ENCODE measurements at places on chromosomes 12 and 14.
A peak's percentile ranks its signal among the peaks of the same experiment; 100 is the strongest.

DNA sequence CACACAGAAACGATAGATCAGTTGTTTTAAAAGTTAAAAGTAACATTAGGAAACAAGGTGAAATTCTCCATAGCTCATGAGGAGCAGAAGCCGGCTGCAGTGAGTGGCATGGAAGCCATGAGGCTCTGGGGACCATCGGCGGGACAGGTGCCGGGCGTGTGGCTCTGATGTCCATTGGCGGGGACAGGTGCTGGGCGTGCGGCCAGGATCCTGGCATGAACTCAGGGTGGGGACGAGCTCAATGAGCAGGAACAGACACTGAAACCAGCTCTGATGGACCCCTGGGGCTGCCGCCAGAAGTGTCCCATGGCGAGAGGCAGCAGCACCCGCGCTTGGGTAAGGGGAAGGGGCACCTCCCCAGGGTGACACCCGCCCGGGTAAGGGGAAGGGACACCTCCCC, 75.1 kb downstream of the NOC4L start:
- no peaks in the 10 kb centered on the region for H3K4me1 ChIP-seq
- no peak overlapping the region for H3K27ac ChIP-seq
- H3K27me3 ChIP-seq, result peaks cover 74% of the 10 kb centered on the region
- H3K4me3 ChIP-seq, result no peak overlapping the region
- H3K36me3 ChIP-seq, result no peaks in the 10 kb centered on the region

GRCh38 chr14:55938249-55938791, 179.9 kb upstream of the PELI2 start:
- H3K4me1 ChIP-seq, result no peaks in the 10 kb centered on the region
- no peak overlapping the region for H3K27ac ChIP-seq
- no peaks in the 10 kb centered on the region for H3K36me3 ChIP-seq
- DNase-seq, result no peak

DNA sequence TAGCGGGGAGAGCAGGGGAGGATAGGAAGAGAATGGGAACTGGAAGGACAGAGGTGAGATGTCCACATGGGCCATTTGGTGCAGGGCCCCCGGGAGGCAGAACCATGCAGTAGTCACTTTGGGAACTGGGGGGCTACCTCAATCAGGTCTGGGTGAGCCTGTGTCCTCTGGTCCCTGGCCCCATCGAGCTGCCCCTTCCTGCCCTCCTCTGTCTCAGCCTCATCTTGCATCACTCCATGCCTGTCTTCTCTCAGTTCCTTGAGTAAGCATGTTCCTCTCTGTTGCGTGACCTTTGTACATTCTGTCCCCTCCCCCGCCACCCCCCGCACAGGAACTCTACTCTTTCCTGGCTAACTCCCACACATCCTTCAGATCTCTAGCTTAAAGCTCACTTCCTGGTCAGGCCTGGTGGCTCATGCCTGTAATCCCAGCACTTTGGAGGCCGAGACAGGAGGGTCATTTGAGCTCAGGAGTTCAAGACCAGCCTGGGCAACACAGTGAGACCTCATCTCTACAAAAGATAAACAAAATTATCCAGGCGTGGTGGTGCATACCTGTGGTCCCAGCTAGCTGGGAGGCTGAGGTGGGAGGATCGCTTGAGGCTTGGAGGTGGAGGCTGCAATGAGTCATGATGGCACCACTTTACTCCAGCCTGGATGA, 23.2 kb downstream of the FOS start:
- no peak overlapping the region for H3K27ac ChIP-seq
- H3K4me1 ChIP-seq, result no peaks in the 10 kb centered on the region
- H3K36me3 ChIP-seq, result no peaks in the 10 kb centered on the region
- H3K4me3 ChIP-seq, result no peak overlapping the region
- DNase-seq, result no peak

DNA sequence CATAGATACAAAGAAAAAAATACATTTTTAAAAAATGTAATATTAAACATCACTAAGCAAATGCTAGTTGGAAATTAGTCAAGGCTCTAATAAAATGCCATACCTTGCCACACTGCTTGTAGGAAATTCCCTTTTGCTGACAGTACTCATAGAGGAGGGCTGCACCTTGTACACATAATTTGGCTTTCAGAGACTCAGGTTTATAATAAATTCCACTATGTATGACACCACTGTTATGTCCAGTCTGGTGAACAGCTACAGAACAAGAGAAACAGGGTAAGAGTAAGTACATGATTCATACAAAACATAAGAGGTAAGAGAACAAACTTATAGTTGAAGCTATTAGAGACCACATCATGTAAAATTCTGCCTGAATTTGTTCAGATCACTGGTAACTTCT, 10.1 kb downstream of the L2HGDH start:
- H3K27ac ChIP-seq, result no peak overlapping the region
- no peak overlapping the region for H3K4me3 ChIP-seq
- H3K4me1 ChIP-seq, result no peaks in the 10 kb centered on the region
- DNase-seq, result no peak
- no peaks in the 10 kb centered on the region for H3K27me3 ChIP-seq
- peaks cover 3% of the 10 kb centered on the region for H3K36me3 ChIP-seq

DNA sequence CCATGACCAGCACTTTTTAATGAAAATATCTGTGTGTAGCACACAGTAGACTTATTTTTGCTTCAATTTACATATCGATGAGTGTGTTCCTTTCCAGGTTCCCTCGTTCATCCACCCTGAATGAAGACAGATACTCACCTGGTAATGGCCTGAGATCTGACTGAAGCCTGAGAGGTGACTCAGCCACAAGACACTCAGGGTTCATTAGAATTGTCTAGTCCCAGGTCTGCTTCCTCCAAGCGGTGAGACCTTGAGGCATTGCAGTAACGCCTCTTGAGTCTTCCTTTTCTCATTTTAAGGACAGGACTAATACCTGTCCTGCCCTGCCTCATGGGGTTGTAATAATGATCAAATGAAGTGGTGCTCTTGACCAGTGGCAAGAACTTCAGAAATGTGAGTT, 11.5 kb upstream of the KCNK13 start:
- no peak overlapping the region for H3K4me3 ChIP-seq
- H3K27me3 ChIP-seq, result peaks cover 5% of the 10 kb centered on the region
- H3K4me1 ChIP-seq, result no peaks in the 10 kb centered on the region
- no peak for DNase-seq
- H3K36me3 ChIP-seq, result no peaks in the 10 kb centered on the region

DNA sequence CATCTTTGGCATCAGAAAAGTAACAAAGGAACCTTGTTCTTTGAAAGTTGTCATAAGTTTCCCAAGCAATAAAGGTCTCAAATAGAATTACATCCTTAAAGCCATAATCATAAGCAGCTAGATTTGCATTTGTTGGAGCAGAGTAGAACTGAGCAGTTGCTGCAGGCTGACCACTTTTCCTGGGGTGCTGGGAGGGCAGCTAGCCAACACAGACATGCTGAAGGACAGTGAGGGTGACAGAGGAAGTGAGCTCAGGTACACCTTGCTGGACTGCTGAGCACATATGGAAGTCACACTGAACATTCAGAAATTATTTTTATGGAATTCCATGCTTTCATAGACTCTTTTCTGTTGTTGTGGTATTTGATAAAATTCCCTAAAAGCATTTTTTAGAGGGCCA, 66.2 kb downstream of the MARK3 start:
- no peaks in the 10 kb centered on the region for H3K4me1 ChIP-seq
- DNase-seq, result no peak
- no peaks in the 10 kb centered on the region for H3K36me3 ChIP-seq
- no peaks in the 10 kb centered on the region for H3K27me3 ChIP-seq

DNA sequence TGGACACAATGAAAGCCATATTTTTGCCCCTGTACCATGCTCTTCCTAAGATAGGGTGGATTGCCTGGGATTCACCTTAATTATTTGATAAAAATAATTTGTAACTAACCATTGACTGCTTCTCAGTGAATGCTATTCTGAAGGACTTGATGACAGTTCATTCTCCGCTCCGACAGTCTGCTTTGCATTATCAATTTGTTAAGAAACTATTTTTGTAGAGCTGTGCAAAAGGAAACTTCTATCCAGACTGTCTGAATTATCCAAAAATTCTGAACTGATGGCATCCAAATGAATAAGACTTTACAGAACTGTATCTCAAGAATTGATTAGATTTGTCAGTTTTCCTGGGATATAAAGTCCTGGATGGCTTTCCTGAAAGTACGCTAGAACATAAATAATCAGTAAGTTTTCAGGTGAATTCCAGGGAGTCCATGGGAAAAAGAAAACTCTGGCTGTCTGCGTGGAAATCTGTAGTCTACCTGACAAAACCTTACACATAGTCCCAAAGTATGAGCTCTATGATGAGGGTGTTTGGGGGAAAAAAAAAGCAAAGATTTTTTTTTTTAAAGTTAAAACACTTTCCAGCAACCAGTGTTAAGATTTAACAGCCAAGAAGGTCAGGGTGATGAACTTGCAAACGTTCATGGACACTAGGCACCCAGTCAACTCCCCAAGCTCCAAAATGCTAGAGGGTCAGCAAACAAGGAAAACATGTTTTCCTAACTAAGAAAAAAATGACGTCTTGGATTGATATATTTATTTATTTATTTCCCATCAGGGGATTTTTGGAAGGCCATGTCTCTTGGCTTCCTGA, 291.1 kb upstream of the TBX3 start:
- no peaks in the 10 kb centered on the region for H3K4me1 ChIP-seq
- H3K36me3 ChIP-seq, result no peaks in the 10 kb centered on the region
- H3K27ac ChIP-seq, result no peak overlapping the region
- no peak for DNase-seq
- no peak overlapping the region for H3K4me3 ChIP-seq
- H3K27me3 ChIP-seq, result no peaks in the 10 kb centered on the region

DNA sequence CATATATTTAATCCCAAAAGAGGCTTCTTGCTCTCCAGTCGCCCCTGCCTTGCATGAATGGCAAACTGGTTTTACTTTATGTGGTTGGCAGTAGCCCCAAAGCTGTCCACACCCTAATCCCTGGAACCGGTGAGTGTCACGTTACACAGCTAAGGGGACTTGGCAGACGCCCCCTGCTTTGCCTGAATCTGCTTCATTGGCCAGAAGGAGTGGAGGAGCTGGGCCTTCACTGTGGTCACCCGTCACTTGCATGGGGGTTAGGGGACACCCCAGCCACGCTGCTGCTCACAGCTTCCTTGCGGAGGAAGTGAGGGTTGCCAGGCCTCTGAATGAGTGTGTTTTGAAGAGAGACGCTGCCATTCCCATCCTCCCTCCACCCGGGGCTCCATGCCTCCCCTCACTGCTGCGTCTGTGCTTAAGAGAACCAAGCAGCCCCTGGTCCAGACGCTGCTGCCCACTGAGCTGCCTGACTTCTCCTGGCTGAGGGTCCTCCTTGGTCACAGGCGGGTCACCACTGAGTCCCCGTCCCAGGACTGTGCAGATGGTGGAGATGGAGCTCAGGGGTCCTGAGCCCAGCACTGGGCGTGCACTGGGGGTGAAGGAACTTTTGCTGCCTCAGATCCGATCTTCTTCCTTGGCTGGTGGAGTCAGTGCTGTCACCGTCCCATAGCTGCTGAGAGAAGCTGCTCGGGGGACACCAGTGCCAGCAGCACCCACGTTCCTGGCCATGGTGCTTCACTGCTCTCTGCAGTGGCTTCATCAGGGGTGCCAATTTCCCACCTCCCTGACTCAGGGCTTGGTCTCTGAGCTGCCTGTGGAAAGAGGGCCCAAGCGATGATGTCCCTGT, 39.8 kb downstream of the GALNT9 start:
- no peak overlapping the region for H3K27ac ChIP-seq
- no peak overlapping the region for H3K4me3 ChIP-seq
- H3K27me3 ChIP-seq, result peaks cover 75% of the 10 kb centered on the region
- H3K36me3 ChIP-seq, result no peaks in the 10 kb centered on the region

- no peaks in the 10 kb centered on the region for H3K36me3 ChIP-seq
- H3K4me3 ChIP-seq, result no peak overlapping the region
- peaks cover 72% of the 10 kb centered on the region for H3K4me1 ChIP-seq
- H3K27ac ChIP-seq, result peak overlapping the region; percentile 74
- H3K27me3 ChIP-seq, result no peaks in the 10 kb centered on the region
- no peak for DNase-seq
These were observed 17.8 kb downstream of the FBXL14 start for GRCh38 chr12:1576410-1577241.

GRCh38 chr14:24270537-24271133, 762 bp downstream of the RABGGTA start:
- peaks cover 6% of the 10 kb centered on the region for H3K4me1 ChIP-seq
- H3K27ac ChIP-seq, result no peak overlapping the region
- no peaks in the 10 kb centered on the region for H3K36me3 ChIP-seq
- H3K27me3 ChIP-seq, result no peaks in the 10 kb centered on the region
- H3K4me3 ChIP-seq, result peak overlapping the region; percentile 86

DNA sequence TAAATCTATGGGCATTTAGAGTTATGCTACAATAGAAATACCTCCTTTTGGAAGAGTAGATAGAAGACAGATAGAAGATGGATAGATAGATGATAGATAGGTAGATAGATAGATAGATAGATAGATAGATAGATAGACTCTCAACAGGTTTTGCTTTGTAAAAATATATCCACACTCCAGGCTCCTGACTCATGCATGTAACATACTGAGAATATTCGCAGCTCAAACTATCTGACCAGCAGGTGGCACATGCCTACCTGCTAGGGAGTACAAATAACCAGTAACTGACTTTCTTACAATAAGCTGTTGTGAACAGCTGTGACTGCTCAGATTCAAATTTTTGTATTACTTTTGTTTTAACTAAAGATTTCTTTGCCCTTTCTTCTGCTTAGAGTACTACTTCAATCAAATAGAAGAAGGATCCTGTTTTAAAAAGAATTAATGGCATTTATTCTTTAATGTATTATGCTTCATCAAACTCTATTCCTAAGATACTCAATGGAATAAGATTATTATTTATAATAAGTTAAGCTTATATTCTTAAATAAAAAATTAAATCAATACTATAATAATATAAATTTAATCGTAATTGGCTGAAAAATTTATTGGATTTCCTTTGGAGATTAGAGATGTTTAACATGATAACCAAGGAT, 15.8 kb upstream of the CPNE8 start:
- no peaks in the 10 kb centered on the region for H3K4me1 ChIP-seq
- no peaks in the 10 kb centered on the region for H3K36me3 ChIP-seq
- no peaks in the 10 kb centered on the region for H3K27me3 ChIP-seq
- peak; percentile 72 for DNase-seq

- no peak overlapping the region for H3K4me3 ChIP-seq
- H3K27ac ChIP-seq, result no peak overlapping the region
- H3K36me3 ChIP-seq, result no peaks in the 10 kb centered on the region
- DNase-seq, result no peak
These were observed 45.0 kb downstream of the SYNE3 start for GRCh38 chr14:95471476-95471875.

- no peak overlapping the region for H3K4me3 ChIP-seq
- no peaks in the 10 kb centered on the region for H3K4me1 ChIP-seq
- H3K27ac ChIP-seq, result no peak overlapping the region
- H3K27me3 ChIP-seq, result no peaks in the 10 kb centered on the region
These were observed 33.1 kb downstream of the C12orf42 start for GRCh38 chr12:103462675-103463074.

All from neural progenitor cell (in vitro differentiated cells).